ENCODE measurements at places on chromosomes 5 and 9. TPM values are rescaled to one million over a fixed set of nuclear protein-coding genes. Genes with fewer than 3 reads are reported as not detected.

- no peak for DNase-seq
Measured at GRCh38 chr9:7799944-7800285, 337 bp upstream of the DMAC1 start.

The C9orf50 gene
- total RNA-seq, result not detected

GRCh38 chr5:141969783-141970771 is 1.2 kb downstream of the RNF14 start:
- DNase-seq, result no peak

DNA sequence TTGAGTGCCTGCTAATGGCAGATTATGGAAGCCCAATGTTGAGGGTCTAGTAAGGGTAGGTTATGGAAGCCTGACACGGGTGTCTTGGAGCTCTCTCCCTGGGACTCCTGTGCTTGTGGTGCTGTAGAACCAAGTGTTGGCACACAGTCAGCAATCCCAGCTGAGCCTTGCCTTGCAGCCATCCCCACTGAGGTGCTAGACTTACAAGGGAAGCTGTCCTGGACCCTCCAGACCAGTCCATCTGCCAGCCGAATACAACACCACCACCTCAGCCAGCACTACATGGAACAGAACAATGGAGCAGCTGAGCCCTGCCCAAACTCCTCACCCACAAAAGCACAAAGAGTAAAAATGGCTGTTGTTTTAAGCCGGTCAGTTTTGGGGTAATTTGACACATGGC is 90.5 kb upstream of the DNAH5 start:
- DNase-seq, result no peak

The ADAM19 gene
- 0.79 TPM for total RNA-seq

DNA sequence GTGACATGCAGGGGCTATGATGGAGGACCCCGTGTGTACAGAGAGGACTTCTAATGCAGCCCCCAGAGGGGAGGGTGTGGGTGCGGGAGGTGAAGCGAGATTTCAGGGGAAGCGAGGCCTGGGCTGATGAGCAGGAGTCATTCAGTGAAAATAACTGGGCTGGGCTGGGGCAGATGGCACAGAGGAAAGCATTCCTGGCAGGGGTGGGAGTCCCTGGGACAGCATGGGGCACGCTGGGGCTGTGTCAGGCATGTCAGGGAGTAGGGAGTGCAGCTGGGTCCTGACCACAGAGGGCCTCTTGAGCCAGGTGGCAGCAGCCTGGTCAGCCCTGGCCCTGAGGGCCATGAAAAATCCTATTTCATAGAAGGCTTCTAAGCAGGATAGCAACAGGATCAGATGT is 36.6 kb downstream of the COL15A1 start:
- no peak for DNase-seq
